ENCODE measurements at places on chromosomes 3 and 15.

DNA sequence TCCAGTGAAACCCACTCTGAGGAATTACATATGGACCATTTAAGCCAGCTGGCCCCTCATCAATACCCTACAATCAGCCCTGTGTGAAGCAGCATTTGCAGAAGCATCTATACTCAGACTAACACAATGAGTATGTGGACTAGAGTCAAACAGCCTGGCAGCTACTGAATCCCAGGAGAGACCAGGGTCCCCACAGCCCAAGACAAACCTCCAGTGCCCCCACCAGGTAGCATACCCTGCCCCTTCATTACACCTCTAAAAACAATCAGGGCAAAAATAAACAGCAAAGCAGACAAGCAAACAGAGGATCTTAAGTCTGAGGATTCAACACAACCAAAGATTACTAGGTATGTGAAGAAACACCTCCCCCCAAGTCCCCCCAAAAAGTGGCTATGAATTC is 157.4 kb downstream of the LEKR1 start:
- no peak for DNase-seq

DNA sequence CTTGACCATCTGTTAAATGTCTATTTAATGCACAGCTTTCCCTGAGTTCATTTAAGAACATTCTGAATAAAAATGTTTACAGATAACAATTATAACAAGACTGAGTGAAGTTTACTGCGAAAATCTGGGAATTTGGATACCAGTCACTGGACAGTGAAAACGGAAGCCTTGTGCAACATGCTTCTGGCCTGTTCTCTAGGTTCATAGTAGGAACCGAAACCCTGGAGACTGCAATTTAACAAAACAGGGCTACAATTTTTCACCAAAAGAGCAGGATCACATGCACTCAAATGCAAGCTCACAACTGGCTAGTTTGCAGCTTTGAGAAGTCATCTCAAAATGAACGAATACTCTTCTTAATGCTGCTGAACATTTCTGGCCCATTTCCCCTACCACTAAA is 435.9 kb downstream of the NR2F2 start:
- no peak for DNase-seq

DNA sequence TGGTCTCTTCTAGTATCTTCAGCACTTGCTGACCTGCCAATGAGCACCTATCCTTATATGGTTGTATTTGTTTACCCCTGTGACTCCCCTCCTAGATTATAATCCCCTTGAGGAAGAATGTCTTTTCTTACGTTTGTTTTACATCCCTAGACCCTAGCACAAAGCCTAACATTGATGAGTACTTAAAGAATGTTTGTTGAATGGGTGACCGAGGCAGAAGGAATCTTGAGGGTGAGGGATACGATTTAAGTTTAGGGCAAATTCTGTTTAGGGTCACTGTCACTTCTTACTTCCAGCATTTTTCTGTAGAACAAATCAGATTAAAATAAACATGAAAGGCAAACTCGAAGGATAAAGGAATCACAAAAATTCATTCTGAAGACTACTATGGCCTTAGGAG is 80.9 kb upstream of the FAM98B start:
- DNase-seq = no peak

DNA sequence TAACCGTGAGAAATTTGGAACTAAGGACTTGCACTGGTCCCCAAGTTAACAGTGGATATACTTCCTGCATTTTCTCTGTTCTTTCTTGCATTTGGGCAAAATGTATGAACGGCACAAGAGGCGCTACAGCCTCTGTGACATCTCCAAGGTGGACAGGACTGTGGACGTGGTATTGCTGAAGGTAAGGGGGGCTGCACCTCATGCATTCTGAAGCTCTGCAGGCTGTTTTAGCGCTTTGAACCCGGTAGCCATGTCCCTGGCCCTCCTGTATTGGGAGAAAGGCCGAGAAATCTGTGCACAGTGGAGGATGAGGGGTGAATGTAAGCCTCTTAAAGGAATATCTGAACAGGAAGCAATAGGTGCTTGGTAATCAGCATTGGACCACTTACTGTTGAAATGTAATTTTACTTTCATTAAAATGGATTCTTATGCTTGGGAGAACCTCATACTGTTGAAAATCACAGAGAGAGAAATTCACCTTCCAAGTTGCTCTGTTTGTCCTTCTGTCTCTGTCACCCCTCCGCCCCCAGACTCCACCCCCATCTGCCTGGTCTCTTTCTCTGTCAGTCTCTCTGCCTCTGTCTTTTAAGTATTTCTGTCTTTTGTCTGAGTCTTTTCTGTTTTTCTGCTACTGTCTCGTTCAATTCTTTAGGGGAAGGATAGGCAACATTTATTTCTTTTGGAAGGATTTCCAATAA is 174.6 kb downstream of the KLHL25 start:
- no peak for DNase-seq

DNA sequence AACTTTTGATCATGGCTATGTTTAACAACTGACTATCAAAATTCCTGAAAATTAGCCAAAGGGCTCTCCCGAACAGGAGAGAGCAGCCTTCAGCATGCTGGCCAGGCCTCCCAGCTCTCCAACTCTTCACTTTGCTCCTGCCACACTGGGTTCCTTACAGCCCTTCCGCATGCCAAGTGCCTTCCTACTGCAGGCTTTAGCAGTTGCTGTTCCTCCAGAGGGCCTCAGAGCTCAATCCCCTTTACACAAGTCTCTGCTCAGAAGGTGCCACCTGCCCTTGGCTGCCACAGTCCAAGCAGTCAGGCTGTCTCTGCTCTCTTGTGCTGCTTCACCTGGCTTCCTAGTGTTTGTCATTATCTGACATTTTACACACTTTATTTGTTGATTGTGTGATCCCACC is 553.1 kb upstream of the PPP2R3A start:
- DNase-seq = no peak

GRCh38 chr15:76345880-76346668 is 9.5 kb downstream of the ISL2 start:
- DNase-seq = no peak

- DNase-seq = no peak
These were observed 68.0 kb downstream of the PDZRN3 start for GRCh38 chr3:73556520-73557372.

DNA sequence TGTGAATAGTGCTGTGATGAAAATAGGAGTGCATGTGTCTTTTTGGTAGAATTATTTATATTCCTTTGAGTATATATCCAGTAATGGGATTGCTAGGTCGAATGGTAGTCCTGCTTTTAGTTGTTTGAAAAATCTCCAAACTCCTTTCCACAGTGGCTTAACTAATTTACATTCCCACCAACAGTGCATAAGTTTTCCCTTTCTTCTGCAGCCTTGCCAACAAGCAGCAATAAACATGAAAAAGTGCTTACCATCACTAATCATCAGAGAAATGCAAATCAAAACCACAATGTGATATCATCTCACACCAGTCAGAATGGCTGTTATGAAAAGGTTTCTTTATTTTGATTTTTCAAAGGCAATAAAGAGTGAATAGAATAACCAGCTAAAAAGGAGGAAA is 1105.9 kb downstream of the NAALADL2 start:
- DNase-seq = no peak

GRCh38 chr3:28322464-28322863 is 26.1 kb upstream of the ZCWPW2 start:
- DNase-seq = no peak

Measured in putamen (tissue), 1 donor.